ENCODE measurements at places on chromosomes 13 and 19.
A peak's percentile ranks its signal among the peaks of the same experiment; 100 is the strongest.

GRCh38 chr19:33872445-33873320 lies 76.0 kb downstream of the KCTD15 start:
- DNase-seq = no peak

DNA sequence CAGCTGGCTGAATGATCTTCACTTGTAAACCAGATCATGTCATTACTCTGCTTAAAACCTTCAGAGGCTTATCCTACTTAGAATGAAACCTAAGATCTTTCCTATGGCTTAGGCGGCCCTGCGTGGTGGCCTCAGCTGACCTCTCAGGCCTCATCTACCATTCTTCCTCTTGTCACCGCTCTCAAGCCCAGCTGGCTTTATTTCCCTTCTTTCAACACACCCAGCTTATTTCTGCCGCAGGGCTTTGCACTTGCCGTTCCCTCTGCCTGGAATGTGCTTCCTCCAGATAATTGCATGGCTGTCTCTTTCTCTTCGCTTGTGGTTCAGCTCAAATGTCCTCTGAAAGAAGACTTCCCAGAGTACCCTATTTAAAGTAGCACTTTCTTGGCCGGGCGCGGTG lies 3.6 kb upstream of the ASF1B start:
- DNase-seq = no peak

DNA sequence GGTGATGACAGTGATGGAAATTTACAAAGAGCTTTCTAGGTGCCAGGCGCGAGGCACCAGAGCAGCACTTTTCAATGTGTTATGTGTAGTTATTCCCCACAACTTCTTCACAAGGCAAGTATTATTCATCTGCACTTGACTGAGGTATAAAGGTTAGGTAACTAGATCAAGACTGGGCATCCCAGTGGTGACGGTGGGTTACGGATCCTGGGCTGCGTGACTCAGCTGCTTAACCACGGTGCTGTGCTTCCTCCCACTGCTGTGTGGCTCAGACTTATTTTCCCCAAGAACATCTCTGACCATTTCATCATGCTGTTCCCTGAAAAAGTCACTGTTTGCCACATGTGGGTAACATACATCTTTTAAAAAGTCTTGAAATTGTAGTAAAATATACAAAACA lies 19.3 kb downstream of the EDDM13 start:
- peak; percentile 19 for DNase-seq

DNA sequence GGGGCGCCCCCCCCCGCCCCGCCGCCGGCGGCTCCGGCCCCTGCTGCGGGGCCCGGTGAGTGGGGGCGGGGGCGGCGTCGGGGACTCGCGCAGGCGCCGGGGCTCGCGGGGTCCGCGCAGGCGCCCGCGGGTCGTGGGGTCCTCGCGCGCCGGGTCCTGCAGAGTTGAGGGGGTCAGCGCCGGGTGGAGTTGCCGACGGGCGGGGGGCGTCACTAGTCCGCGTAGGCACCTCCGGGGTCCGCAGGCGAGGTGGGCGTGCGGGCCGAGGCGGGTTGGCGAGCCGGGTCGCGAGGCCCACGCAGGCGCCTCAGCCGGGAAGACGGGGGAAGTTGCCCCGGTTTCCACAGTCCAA lies 365 bp downstream of the PPP6R1 start:
- peak; percentile 57 for DNase-seq

DNA sequence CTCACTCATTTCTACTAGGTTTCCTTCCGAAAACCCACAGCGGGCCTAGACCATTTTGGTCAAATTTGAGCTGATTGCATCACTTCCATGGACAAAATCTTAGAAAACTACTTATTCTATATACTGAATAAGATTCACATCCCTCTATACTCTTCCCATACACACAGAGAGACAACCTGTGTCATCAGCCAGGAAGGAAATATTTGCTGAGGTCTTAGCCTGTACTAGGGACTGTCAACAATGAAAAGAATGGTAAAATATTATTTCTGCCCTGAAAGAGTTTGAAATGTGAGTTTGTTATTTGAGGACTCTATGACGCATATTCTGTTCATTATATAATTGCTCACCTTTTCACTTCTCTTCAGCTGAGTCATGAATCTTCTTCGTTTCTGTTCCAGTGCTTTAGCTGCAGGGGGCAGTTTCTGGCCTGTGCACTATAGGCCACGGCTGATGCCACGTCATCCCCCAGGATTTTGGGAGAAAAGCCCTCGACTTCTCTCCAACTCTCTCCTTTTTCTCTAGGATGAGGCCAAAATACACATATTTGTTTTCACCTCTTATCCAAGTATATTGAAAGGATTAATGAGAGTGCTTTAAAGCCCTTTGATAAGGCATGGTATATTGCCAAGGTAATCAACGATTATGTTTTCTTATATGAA lies 47.7 kb downstream of the GSX1 start:
- no peak for DNase-seq

GRCh38 chr19:50500060-50500752 lies 10.8 kb downstream of the JOSD2 start:
- no peak for DNase-seq

DNA sequence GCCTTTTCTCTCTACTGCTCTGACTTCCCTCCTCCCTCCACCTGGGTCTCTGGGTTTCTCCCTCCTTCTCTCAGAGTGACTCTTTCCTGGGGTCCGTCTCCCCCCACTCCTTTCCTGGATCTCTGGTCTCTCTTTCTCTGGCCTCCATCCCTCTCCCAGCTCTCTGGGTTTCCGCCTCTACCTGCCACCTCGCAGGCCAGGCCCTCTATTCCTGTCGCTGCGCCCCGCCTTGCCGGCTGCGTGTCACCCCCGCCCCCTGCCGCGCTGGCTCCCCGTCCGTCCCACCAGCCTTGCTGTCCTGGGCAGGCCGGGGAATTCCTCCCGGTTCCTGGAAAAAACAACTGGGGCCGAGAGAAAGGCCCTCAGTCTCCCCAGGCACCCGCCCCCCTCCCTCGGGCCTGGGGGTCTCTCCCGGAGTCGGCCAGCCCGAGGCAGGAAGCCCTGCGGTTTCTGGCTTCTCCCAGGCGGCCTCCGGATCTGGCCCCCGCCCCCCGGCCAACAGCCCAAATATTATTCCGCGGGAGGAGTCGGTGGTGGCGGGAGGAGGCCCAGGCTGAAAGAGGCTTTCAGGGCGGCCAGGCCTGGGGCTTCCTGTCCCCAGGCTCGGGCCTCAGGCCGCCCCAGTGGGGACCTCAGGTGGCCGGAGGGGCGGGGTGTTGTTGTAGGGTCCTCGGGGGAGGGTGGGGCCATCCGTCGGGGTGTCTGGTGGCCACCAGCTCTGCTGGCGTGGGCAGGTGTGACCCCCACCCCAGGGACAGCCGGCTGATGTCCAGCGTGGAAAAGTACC lies 9.3 kb downstream of the IRF2BP1 start:
- DNase-seq = peak; percentile 53

GRCh38 chr19:51143486-51143885 lies 1.4 kb downstream of the SIGLEC7 start:
- no peak for DNase-seq

Measured in activated naive CD4-positive, alpha-beta T cell treated with Interleukin-2 at 50 U/mL for 16 hours (primary cell).